SJSA1 (cell line): ENCODE measurements at places on chromosomes 11 and 22. TPM values are rescaled to one million over a fixed set of nuclear protein-coding genes. Genes with fewer than 3 reads are reported as not detected.

Gene KRTAP5-8
- total RNA-seq = not detected in 2 replicates

Gene IGF2
- total RNA-seq = 29.7 and 31.5 TPM in 2 replicates

DNA sequence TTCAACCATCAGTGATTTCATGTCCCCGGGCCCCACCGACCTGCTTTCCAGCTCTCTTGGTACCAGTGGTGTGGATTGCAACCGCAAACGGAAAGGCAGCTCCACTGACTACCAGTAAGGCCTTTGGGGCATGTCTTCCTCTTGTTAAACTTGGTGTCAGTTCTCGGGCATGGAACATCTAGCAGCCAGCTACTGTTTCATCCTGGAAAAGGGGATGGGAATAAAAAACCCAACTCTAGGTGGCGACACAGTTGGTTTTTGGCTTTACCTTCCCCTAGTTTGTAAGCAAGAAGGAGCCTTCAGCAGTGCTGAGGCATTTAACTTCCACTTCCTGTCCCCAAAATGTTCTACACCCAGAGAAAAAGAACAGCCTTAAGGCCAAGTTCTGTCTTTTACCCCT is 76.7 kb downstream of the BMAL1 start:
- no peak for DNase-seq

Gene DERL3
- not detected in 2 replicates for total RNA-seq

GRCh38 chr22:36377022-36377631 is 10.6 kb downstream of the MYH9 start:
- DNase-seq = no peak

Gene APOBEC3A
- total RNA-seq = not detected in 2 replicates

Gene TREH
- not detected in 2 replicates for total RNA-seq

DNA sequence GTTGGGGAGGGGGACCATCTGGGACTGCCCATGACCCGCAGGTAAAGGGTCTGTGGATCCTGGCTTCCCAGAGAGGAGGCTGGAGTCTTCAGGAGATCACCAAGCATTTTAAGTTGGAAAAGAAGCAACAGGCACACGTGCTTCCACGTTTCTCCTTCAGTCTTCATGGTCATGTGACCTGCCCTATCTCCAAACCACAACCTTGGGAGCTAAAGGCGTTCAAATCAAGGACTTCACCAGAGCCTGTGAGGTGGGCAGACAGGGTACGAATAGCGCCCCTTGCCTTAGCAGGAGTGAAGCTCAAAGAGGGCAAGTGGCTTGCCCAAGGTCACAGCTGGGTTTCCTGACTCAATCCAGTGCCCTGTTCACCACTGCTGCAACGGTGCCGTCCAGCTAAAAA is 6.7 kb downstream of the TMEM184B start:
- DNase-seq = no peak

GRCh38 chr22:36010882-36011281 is 17.7 kb downstream of the RBFOX2 start:
- no peak for DNase-seq

GRCh38 chr11:78977009-78977408 is 402.3 kb upstream of the NARS2 start:
- no peak for DNase-seq

GRCh38 chr11:69516526-69516925 is 35.1 kb downstream of the LINC01488 start:
- no peak for DNase-seq
